Chondrocyte (in vitro differentiated cells): ENCODE measurements at places on chromosomes 3 and 15. TPM values are rescaled to one million over a fixed set of nuclear protein-coding genes. Genes with fewer than 3 reads are reported as not detected.

DNA sequence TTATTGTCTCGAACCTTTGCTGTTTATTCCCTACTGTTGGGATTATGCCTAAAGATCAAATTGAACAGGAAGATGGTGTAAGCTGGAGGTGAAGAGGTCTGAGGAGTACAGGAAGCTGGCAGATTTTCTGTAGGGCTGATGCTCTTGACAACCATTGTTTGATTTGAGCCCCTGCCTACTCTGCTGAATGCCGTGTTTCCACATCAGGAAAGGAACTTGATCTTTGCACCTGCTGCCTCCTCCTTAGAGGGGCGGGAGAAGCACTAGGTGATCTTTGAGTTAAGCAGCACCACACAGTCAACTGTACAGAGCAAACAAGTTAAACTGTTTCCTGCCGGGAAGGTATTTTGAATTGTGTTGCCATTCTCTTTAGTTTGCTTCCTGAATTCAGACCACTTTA lies 364.6 kb upstream of the EPHA6 start:
- no peaks in the 10 kb centered on the region for H3K36me3 ChIP-seq
- no peak overlapping the region for H3K4me3 ChIP-seq
- no peaks in the 10 kb centered on the region for H3K4me1 ChIP-seq
- H3K27ac ChIP-seq = no peak overlapping the region
- no peak for DNase-seq
- no peaks in the 10 kb centered on the region for H3K27me3 ChIP-seq

- no peak overlapping the region for H3K4me3 ChIP-seq
- no peak for DNase-seq
- H3K27me3 ChIP-seq = no peaks in the 10 kb centered on the region
- peaks cover 22% of the 10 kb centered on the region for H3K4me1 ChIP-seq
- H3K36me3 ChIP-seq = no peaks in the 10 kb centered on the region
These were observed 47.2 kb downstream of the SLC12A8 start for GRCh38 chr3:125165189-125165947.

FOXB1 gene
- total RNA-seq = not detected in 3 replicates

GRCh38 chr3:193737191-193737751 lies 144.3 kb downstream of the OPA1 start:
- no peak overlapping the region for H3K4me3 ChIP-seq
- H3K27me3 ChIP-seq = peaks cover 24% of the 10 kb centered on the region
- H3K27ac ChIP-seq = no peak overlapping the region
- H3K36me3 ChIP-seq = peaks cover 4% of the 10 kb centered on the region

DNA sequence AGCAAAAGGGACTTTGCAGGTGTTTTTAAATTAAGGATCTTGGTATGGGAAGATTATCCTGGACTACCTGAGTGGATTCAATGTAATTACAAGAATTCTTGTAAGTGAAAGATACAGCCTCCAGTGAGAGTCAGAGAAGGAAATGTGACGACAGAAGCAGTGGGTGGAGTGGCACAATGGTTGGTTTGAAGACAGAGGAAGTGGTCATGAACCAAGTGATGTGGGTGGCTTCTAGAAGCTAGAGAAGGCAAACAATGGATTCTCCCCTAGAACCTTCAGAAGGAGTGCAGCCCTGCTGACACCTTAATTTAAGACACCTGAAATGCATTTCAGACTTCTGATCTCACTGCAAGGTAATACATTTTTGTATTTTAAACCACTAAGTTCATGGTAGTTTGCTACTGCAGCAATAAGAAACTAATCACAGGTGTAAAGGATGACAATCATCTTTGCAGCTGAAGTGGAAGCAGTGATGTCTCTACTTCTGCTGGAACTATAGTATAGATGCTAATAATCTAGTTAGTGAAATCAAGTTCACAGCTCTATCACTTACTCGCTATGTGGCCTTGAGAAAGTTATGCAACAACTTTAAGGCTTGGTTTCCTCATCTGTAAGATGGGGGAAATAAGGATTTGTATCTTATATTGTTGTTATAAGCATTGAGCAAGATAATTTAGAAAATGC lies 403.4 kb upstream of the SUCLG2 start:
- H3K27me3 ChIP-seq = peaks cover 7% of the 10 kb centered on the region
- no peaks in the 10 kb centered on the region for H3K36me3 ChIP-seq
- no peaks in the 10 kb centered on the region for H3K4me1 ChIP-seq
- no peak for DNase-seq
- no peak overlapping the region for H3K4me3 ChIP-seq

DNA sequence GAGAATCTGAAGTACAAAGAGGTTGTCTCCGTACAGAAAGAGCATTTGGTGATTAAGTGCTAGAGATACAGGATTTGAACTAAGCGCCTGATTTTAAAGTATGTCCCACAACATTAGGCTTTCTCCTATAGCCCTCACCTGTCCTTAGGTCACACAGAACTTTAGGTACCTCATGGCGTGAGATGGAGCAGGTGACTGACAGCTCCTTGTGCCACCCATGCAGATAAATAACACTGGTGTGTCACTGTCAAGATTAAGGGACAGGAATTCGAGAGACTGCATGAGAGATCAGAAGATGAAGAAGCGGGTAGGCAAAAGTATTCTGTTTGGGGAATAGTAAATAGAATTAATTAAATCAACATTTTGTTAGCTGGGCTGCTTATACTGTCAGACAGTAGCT lies 1.1 kb downstream of the BLM start:
- H3K27ac ChIP-seq = no peak overlapping the region
- H3K27me3 ChIP-seq = no peaks in the 10 kb centered on the region
- peaks cover 18% of the 10 kb centered on the region for H3K4me1 ChIP-seq
- no peak overlapping the region for H3K4me3 ChIP-seq
- no peak for DNase-seq
- H3K36me3 ChIP-seq = peaks cover 2% of the 10 kb centered on the region

- H3K4me1 ChIP-seq = no peaks in the 10 kb centered on the region
- no peak overlapping the region for H3K4me3 ChIP-seq
- H3K36me3 ChIP-seq = peaks cover 13% of the 10 kb centered on the region
- no peak for DNase-seq
These were observed 16.6 kb downstream of the SPCS1 start for GRCh38 chr3:52722491-52722890.

DNA sequence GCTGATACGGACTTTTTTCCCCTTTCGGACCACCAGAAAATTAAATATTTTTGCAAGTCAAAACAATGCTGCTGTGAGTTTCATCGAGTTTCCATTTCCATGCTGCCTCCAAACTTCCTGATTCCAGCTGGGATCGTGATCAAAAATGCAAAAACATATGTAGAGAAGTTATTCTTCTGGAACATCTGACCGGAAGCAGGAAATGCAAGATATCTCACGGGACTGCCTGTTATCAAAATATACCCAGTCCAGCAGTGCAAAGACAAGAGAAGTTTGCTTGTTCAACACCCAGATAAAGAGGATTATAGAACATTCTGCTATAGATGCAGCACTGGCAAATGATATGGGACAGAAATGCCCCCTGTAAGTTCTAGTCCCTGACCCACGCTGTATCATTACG lies 726.7 kb upstream of the NR2F2 start:
- H3K4me1 ChIP-seq = peaks cover 35% of the 10 kb centered on the region
- DNase-seq = no peak
- peak overlapping the region; percentile 71 for H3K27ac ChIP-seq
- H3K36me3 ChIP-seq = no peaks in the 10 kb centered on the region

DNA sequence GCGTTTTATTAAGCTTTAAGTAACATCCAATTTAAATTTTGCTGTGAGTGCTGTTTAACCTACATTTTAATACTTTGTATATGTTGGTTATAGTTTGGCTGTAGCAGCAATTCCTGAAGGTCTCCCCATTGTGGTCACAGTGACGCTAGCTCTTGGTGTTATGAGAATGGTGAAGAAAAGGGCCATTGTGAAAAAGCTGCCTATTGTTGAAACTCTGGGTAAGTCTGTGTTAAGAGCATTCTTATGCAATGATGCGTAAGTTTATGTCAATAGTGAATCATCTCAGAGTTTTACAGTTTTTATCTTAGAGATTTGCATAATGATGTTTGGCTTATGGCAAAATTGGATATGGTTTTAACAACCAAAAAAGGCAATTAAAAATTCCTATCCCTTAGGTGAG lies 62.7 kb downstream of the ASTE1 start:
- H3K36me3 ChIP-seq = peaks cover 33% of the 10 kb centered on the region
- H3K4me3 ChIP-seq = no peak overlapping the region
- peaks cover 14% of the 10 kb centered on the region for H3K4me1 ChIP-seq
- no peak for DNase-seq
- no peak overlapping the region for H3K27ac ChIP-seq
- H3K27me3 ChIP-seq = no peaks in the 10 kb centered on the region

- H3K36me3 ChIP-seq = peaks cover 4% of the 10 kb centered on the region
- peaks cover 39% of the 10 kb centered on the region for H3K27me3 ChIP-seq
- no peak overlapping the region for H3K27ac ChIP-seq
- no peaks in the 10 kb centered on the region for H3K4me1 ChIP-seq
These were observed 264.6 kb upstream of the TLE3 start for GRCh38 chr15:70362350-70362749.

DNA sequence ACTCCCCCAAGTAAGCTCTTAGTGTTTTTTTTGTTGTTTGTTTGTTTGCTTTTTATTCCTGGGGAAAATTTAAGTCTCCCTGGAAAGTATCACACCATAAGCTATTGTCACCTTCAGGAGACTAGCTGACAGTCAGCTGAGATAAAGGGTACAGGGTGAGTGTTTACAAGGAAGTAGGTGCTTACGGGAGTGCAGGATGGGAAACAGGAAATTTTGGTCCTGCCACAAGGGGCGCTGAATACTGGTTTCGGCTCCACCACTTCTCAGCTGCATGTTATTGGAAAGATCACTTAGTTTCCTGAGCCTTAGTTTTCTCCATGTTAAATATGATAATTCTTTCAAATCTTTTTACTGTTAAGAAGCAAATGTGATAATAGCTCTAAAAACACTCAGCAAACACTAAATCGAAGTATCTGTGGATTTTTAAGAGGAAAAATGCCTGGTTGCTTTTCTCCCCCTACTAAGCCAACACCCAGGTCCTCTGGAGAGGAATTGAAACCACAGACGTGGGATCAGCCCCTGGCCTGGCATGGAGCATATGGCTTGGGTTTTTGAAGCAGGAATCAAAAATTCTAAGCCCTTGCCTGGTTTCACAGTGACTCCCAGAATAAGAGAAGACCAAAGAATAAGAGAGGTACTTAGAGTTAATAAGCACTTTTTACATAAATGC lies 90.7 kb downstream of the SCN11A start:
- peaks cover 6% of the 10 kb centered on the region for H3K27me3 ChIP-seq
- no peak for DNase-seq

CPB1 gene
- not detected in 3 replicates for total RNA-seq

THSD4 gene
- total RNA-seq = 3.4 to 3.5 TPM (median 3.4 TPM) in 3 replicates

DNA sequence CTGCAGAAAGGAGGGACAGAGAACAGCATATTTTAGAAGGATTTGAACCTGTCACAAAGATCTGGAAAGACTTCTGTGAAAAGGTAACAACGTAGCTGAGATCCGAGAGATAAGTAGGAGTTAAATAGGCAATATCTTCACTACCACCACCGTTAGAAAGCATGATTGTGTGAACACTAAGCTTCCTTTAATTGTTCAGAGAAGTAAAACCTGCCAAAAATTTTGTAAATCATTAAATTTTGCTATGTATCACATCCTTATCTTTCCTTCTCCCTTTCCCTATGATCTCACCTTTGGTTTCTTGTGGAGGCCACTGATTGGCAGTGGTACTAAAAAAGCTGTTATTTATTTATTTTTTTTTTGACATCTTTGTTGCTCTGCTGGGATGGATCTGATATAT lies 346.9 kb downstream of the NLGN1 start:
- DNase-seq = no peak
- H3K4me1 ChIP-seq = peaks cover 32% of the 10 kb centered on the region
- no peak overlapping the region for H3K27ac ChIP-seq
- no peaks in the 10 kb centered on the region for H3K36me3 ChIP-seq
- H3K27me3 ChIP-seq = no peaks in the 10 kb centered on the region
- no peak overlapping the region for H3K4me3 ChIP-seq

POLQ gene
- 1.0 to 2.9 TPM (median 1.1 TPM) in 3 replicates for total RNA-seq

GRCh38 chr3:183638101-183638852 lies 2.9 kb downstream of the KLHL24 start:
- peak overlapping the region; percentile 96 for H3K27ac ChIP-seq
- H3K27me3 ChIP-seq = no peaks in the 10 kb centered on the region
- peaks cover 30% of the 10 kb centered on the region for H3K4me1 ChIP-seq

- no peak for DNase-seq
- no peak overlapping the region for H3K27ac ChIP-seq
- H3K4me3 ChIP-seq = peak overlapping the region; percentile 81
These were observed 1.5 kb downstream of the CLDN1 start for GRCh38 chr3:190320594-190321362.

FOXL2NB gene
- total RNA-seq = 0.17 to 0.28 TPM in 2 of 3 replicates, not detected in the other

DNA sequence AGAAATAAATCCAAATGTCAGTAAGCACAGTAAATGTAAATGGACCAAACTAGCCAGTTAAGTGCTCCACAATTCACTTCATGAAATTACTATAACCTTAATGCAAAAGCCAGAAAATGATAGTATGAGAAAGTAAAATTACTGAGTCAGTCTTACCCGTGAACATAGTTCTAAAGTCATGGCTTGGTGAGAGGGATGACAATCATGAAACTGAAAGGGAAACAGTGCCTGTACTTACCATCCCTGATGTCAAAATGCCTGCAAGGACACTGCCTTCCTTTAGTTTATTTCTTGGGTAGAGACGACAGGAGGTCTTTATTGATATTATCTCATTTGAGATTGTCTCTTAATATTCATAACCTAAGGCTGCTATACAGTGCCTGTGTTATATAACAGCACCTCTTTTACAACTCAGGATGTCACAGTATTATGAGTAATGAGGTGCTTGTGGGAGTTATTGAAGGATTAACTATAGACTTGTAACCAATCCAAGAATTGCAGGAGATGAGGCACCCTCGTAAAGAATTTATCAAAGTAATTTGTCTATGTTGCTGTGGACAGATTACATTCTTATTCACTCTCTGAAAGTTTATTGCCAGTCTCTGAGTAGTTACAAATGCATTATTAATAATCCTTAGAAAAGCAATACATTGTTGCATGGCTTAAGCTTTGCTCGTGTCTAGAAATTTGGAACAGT lies 142.9 kb upstream of the BFSP2 start:
- no peak overlapping the region for H3K4me3 ChIP-seq
- no peak overlapping the region for H3K27ac ChIP-seq
- no peak for DNase-seq
- H3K27me3 ChIP-seq = peaks cover 7% of the 10 kb centered on the region

DNA sequence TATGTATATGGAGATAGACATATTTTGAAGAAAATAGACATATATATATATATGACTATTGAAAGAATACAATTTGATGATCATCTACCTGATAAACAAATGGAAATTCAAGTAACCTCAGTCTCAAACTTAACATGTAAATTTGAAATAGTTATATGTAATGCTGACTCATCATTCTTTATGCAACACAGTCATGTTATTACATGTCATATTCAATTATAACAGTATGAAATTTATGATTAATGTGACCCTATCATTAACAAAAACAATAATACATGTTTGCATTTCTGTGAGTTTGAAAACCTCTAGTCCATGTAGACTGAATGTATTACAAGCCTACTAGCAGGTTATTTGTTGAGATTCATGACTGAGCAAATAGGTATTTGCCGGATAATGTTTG lies 204.1 kb downstream of the CADM2 start:
- DNase-seq = no peak
- H3K4me1 ChIP-seq = no peaks in the 10 kb centered on the region
- peaks cover 2% of the 10 kb centered on the region for H3K27me3 ChIP-seq

GRCh38 chr3:26592451-26592850 lies 30.1 kb upstream of the LRRC3B start:
- no peaks in the 10 kb centered on the region for H3K36me3 ChIP-seq
- H3K4me3 ChIP-seq = no peak overlapping the region
- no peak overlapping the region for H3K27ac ChIP-seq

GRCh38 chr15:101024706-101025500 lies 105.7 kb downstream of the LRRK1 start:
- no peaks in the 10 kb centered on the region for H3K27me3 ChIP-seq
- peaks cover 3% of the 10 kb centered on the region for H3K4me1 ChIP-seq
- no peak overlapping the region for H3K4me3 ChIP-seq
- H3K36me3 ChIP-seq = peaks cover 10% of the 10 kb centered on the region
- DNase-seq = no peak

GCSAM gene
- total RNA-seq = not detected in 3 replicates
